ENCODE measurements at places on chromosomes 6 and 20. TPM values are rescaled to one million over a fixed set of nuclear protein-coding genes. Genes with fewer than 3 reads are reported as not detected.
A peak's percentile ranks its signal among the peaks of the same experiment; 100 is the strongest.

- no peak for DNase-seq
Observed at GRCh38 chr6:149270616-149271015, 46.9 kb upstream of the TAB2 start.

The SLC25A27 gene
- 1.7 TPM for total RNA-seq

DNA sequence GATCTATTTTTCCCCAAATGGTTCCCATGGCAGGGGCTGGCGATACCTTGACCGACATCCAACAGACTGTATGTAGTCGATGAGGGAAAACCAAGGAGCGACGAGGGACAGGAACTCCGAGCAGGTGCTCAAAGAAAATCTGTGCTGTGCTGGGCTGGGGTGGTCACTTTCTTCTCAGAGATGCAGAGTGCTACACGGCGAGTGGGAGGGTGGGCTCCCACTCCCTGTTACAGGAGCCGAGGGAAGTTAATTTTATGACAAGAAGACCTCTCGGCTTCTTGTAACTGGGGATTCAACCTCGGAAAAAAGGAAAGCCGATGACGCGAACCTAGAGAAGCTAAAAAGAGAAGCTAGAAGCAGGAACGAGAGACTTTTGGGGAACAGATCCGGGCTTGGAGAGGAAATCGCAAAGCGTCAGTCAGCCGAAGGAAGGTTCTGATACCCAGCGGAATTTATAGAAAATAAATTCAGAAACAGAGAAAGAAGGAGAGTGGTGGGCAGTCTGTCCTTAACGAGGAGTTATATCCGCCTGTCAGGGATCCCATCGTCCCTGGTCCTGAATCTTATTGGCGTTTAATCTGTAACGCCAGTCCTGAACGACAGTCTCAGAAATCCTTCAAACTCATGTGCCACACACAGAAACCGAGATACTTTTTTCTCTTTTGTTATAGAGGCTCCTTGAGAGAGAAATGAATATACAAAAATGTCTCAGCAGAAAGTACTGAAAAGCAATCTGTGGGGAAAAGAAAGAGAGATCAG lies 84.6 kb upstream of the ZNF322 start:
- no peak for DNase-seq

The SOX12 gene
- 7.9 TPM for total RNA-seq

DNA sequence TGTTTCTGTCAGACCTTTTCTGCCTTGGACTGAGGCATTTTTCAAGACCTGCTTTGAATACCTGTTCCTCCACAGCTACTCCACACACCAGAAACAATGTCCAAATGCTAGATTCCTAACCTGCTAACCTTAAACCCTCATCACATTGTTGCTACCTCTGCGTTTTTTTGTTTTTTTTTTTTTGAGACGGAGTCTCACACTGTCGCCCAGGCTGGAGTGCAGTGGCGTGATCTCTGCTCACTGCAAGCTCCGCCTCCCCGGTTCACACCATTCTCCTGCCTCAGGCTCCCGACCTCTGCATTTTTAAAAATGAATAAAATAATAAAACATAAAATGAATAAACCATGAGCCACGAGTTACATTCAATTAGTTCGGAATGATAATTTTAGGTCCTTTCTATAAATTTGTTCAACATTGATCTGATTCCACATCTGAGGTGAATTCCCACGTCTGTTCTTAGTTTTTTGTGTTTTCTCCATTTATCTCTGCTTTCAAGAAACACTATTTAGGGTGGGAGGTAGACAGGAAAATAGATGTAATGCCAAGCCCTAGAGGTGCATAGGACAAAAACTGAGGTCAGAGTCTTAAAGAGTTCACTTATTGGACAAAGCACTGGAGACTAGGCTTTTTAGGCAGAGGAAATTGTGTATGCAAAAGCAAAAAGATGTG lies 1.3 kb downstream of the C6orf89 start:
- DNase-seq, result no peak

DNA sequence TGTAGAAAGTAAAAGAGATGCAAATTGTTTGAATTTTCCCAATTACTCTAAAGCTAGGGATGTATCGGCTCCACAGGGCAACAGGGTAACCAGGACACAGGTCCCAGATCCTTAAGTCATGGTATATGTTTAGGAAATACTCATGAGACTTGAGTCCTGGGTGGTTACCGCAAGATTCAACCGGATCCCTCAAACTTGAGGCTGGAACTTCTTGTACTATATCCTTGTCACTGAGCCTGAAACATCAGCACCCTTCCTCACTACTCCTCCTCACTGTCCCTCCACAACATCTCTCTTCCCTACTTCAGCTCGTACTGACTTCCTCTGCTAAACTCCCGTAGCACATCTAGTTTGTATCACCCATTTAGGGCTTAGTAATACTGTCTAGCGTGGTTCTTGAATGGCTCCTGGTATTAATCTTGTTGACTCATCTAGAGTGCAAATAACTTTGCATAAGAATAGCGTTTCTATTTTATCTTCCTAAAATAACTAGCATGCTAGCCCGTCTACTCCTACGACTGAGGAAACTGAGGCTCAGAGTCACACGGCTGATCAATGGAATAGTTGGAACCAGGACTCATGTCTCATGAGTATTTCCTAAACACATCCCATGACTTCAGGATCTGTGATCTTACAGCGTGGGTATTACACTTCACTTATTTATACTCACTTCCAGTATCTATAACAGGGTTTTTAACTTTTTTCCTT lies 72.1 kb downstream of the FILIP1 start:
- DNase-seq, result no peak

GRCh38 chr6:45998524-45998923 lies 17.1 kb downstream of the CLIC5 start:
- no peak for DNase-seq

The KCNS1 gene
- total RNA-seq, result 8.1 TPM

- DNase-seq, result peak; percentile 67
Observed at GRCh38 chr6:12545619-12546409, 170.8 kb upstream of the PHACTR1 start.

The ELOVL5 gene
- 101 TPM for total RNA-seq

The BNIP5 gene
- total RNA-seq, result not detected

DNA sequence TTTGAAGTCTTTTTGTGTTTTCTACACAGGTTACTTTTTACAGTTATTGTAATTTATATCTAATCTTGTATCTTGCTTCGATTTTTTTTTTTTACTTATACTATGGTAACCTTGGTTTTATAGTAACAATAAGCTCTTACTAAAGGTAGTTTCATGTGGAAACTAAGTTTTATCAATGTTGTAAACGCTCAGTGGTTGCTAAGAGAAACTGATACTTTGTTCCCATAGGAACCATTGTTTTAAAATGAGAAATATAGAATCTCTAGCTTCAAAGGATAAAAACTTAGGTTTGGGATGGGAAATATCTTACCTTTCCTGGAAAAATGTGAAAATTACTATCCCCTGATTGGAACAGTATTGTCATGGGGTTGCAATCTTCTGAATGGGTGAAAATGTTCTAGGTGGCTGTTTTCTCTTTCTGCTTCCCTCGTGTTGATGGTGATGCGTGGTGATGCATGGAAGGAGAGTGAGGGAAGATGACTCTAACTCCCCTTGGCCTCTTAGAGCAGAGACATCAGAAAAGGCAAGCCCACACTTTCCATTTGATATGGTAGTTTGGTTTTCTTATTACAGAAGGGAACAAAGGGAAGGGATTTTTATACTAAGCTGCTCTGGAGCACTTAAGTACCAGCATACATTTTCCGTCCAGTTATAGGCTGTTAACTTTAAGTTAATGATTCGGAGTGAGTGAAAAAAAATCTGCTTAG lies 23.5 kb upstream of the BACH2 start:
- DNase-seq, result no peak

The ZC3H12D gene
- 0.07 TPM for total RNA-seq

- DNase-seq, result no peak
Observed at GRCh38 chr6:31419842-31420241, 16.4 kb downstream of the MICA start.

The BFSP1 gene
- total RNA-seq, result 4.4 TPM

GRCh38 chr6:142301651-142302391 lies at the start of gene ADGRG6:
Gene ADGRG6 (plus strand): TSS chr6:142302007. CDS start chr6:142302330, 323 bp downstream.
- no peak for DNase-seq

The FAM184A gene
- total RNA-seq, result 1.2 TPM

DNA sequence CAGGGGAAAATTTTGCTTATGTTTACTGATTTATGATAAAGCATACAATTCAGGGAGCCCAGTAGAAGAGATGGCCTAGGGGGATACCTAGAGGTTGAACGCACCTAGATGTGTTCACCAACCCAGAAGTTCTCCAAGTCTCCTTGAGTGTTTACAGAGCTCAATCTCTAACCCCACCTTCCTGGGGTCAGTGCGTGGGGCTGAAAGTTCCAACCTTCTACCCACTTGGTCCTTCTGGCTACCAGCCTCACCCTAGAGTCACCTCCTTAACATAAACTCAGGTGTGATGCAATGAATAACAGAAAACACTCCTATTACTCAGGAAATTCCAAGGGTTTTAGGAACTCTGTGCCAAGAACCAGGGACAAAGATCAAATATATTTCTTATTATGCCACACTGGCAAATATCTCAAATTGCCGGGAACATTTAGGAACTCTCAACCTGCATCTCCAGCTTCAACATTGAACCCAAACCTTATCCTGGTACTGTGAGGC lies 26.4 kb downstream of the AFG1L start:
- DNase-seq, result no peak

The ZBTB46 gene
- 0.72 TPM for total RNA-seq

DNA sequence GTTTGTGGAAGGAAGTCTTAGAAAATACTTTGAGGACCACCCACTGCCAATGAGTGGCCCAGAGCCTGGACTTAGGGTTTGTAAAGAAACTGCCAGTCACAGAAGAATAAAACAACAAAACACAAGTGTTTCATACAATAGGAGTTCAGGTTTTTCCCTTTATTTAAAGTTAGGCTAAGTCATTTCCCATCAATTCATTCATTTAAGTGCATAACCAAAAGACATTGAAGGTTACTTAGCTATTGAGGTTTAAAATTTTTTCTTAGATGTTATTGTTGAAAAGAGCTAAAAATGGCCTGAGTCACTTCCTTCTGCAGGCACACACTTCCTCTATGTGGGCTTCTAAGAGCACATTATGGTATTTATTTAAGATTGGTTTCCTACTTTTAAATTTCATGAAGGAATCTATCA lies 54.2 kb downstream of the ARMC2 start:
- DNase-seq, result no peak

The VIP gene
- total RNA-seq, result not detected

- no peak for DNase-seq
Observed at GRCh38 chr6:148247386-148248063, 95.1 kb upstream of the SASH1 start.

DNA sequence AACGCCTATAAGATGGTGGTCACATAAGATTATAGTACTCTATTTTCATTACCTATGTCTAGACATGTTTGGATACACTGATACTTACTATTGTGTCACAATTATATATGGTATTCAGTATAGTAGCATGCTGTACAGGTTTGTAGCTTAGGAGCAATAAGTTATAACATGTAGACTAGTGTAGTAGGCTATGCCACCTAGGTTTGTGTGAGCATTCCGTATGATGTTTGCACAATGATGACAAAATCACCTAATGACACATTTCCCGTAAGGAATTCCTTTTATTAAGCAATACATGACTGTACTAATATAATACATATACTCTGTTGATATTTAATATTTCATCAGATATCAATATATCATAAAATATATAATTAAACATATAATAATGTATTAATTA lies 540.7 kb downstream of the BMP2 start:
- no peak for DNase-seq

GRCh38 chr6:157787080-157787479 lies 36.0 kb upstream of the SNX9 start:
- DNase-seq, result peak; percentile 68

- no peak for DNase-seq
Observed at GRCh38 chr6:165963750-165964149, 203.9 kb downstream of the TBXT start.

- no peak for DNase-seq
Observed at GRCh38 chr6:117829594-117830319, 77.3 kb upstream of the SLC35F1 start.

The PROKR2 gene
- total RNA-seq, result not detected

- peak; percentile 38 for DNase-seq
Observed at GRCh38 chr6:37347670-37348111, 6.1 kb upstream of the RNF8 start.

- no peak for DNase-seq
Observed at GRCh38 chr20:6044115-6044514, 9.7 kb downstream of the LRRN4 start.

The ZKSCAN8 gene
- 5.0 TPM for total RNA-seq

DNA sequence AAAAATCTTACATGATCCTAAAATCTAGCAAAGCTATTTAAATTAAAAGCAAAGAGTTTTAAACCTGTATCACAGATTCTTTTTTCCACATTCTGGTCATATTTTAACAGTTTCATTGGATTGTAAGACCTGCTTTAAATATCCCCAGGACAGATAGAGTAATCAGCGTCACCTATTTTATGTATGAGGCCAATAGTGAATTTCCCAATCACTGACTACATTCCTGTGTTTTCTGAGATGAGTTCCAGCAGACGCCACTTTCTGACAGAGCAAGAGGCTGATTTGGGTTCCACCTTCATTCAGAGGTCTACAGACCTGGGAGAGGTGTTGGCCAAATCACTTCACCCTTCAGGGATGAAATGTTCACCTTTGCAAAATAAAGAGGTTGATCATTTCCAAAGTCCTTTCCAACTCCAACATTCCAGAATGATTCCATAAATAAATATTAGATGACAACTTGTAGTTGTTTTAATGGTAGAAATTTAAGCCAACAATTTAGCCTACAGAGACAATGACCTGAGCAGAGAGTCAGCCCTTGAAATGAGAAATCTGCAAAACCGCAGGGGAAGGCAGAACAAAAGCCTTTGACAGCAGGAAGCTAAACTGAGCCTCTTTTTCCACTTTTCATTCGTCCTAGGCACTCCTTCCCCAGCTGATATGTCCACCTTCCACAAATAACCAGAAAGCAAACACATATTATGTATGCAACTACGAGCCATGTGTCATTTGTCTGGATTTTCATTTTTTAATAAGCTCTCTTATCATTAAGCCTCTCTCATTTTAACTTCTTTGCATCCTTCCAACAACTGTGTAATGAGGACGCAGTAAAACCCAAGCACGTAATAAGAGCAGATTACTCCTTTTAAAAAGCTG lies 105.2 kb downstream of the TFAP2A start:
- DNase-seq, result no peak

The SMAP1 gene
- 19.6 TPM for total RNA-seq

DNA sequence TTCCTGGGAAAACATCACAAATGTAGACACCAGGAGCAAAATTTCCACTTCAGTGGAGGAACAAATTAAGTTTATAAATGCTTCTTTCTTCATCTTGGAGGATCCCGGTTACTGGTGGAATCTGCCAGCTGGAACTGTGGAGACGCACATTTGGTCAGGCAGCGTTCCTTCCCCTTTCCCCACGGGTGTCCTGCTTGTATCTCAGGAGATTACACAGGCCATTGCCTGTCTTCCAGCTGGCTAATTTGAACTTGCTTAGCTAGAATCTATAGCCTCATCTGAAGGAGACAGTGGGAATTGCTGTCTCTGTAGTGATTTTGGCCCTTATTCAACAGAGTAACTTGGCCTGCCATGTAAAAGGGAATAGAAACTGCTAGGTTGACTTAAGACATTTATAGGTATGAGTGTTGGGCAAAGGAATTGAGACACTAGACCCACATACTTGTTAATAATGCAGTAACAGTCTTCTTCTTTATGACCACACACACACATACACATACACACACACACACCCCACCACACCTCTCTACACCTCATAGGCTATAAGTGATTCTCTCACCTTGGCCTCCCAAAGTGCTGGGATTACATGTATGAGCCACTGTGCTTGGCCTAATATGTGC lies 34.4 kb downstream of the TSBP1 start:
- DNase-seq, result no peak

- no peak for DNase-seq
Observed at GRCh38 chr6:28648035-28648877, 122.6 kb downstream of the GPX5 start.
